ENCODE measurements at places on chromosomes 11 and 22.

DNA sequence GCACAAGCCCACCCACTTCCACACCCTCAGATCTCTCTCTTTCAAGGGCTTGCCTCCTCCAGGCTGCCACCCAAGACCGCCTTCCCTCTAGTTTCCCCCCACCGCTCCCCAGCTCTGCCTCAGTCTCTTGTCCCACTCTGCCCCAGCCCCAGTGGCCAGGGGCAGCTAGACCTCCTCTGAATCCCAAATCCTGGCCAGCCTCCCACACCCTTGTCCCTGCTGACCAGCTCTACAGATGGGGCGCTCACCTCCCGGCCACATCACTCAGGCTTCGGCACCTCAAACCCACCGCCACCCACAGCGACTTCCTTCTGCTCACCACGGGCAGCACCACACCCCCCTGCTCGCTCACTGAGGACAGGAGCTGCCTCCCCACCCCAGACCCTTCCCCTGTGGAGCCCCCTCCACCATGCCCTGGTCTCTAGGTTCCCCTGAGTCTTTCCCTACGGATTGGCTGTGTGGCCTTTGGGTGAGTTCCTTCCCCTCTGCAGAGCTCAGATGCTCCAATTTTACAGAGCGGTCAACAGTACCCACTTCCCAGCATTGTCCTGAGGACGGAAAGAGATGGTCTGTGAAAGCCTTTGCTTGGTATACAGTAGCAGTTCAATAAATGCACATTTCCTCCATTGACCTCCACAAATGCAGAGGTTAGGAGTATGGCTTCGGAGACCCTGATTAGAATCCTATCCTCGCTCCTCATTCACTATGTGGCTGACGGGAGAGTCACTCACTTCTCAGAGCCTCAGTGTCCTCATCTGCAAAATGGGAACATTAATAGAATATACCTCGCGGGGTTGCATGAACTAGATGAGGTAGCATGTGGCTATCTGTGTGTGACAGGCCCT is 11.5 kb upstream of the SPI1 start:
- no peak for DNase-seq

DNA sequence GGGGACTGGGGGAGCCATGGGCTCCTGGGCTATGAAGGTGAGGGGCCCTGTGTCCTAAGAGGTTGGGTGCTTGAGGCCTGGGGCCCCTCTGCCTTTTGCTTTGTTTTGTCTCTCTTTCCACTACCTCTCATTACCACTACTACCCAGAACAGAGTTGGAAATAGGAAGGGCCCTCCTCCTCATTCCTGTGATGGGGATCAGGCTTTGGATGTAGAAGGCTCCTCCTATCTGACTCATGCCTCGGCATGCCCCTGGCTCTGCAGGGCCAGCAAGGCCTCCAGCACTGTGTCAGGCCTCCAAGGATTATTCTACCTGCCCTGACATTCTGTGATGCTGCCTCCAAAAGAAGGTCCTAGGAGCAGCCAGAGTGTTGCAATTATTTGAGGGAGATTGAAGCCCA is 766 bp downstream of the IZUMO1R start:
- DNase-seq: no peak

DNA sequence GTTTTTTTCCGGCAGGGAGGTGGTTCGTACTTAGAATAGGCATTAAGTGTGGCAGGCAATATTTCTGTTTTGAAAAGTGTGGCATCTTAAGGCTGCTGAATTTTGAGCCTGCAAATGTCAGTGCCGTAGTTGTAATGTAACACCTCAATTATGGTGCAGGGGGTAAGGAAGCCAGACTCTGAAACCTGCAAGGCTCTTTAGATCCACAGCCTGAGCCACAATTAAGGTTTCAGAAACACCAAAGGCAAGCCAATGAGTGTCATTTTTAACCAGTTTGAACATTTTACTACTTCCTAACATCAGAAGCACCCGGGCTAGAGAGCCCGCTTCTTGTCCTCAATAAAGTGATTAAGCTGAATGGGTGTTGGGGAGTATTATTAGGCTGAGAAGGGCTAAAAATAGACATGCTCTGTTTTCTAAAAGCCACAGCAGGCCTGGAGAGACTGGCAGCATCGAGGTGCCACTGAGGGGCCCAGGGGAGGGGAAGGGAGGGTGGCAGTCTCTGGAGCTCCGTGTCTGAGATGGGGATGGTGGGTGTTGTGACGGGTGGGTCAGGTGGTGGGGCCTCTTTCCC is 113.4 kb downstream of the ZBTB16 start:
- DNase-seq: no peak

- no peak for DNase-seq
These were observed 4.5 kb downstream of the LMNTD2 start for GRCh38 chr11:555780-556661.

GRCh38 chr11:77411717-77412441 is 62.0 kb downstream of the PAK1 start:
- peak; percentile 89 for DNase-seq

- no peak for DNase-seq
These were observed 36.9 kb downstream of the PTPRJ start for GRCh38 chr11:48017105-48017830.

DNA sequence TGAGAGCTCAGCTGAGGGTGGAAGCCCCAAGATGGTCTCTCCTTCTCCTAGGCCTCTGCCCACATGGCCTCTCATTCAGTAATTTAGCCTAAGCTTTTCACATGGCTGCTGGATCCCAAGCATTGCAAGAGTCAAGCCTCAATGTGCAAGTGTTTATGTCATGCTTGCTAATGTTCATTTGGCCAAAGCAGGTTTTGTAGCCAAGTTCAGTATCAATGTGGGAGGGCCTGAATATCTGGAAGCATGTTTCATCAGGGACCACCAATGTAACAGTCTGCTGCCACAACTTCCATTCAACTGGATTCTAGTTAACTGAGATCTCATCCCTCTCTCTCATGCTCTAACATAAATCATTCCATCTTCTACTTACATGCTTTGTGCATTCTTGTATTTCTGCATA is 8.5 kb upstream of the SYTL2 start:
- DNase-seq: no peak

GRCh38 chr11:130024361-130024760 is 21.7 kb upstream of the PRDM10 start:
- DNase-seq: no peak

DNA sequence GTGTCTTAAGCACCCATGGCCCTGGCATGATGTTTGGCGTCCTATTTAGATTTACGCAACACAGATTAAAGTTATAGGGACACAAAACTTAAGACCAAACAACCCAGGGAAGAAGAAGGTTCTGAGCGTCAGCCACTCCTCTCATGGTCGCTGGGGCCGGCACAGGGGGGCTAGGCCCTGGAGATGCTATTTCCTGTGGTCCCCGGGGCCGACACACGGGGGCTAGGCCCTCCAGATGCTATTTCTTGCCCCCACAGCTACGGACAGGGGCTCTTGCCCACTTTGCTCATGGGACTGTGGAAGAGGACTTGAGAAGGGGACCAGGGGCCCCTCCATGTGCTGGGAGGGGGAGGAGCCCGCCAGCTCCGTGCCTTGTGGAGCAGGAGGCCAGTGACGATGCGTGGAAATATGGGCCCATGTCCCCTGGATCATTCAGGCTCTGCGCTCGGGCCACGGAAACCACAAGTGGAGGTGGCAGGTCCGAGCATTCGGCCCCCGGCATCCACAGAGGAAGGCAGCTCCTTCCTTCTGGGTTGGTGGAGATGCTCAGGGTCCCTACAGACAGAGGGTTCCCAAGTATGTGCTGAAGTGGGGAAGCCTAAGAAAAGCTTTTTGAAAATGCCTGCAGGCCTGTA is 711.1 kb downstream of the BRD1 start:
- no peak for DNase-seq

DNA sequence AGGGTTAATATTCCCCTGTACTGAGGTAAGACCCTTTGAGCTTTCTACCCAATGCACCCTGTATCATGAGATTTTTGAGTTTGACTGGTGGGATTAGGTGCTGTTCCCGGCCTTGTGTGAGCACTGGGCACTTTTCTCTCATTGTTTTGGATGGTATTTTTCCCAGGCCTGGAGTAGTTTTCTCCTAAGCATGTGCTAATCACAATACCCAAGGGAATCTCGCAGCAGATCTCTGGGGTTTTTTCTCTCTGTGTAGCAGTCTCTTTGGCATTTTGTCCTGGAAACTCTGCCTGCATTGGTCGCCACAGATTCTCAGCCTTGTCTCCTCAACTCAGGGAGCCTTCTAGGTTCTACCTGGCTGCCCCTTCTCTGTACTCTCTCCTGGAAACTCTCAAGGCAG is 19.9 kb downstream of the IGHMBP2 start:
- no peak for DNase-seq

DNA sequence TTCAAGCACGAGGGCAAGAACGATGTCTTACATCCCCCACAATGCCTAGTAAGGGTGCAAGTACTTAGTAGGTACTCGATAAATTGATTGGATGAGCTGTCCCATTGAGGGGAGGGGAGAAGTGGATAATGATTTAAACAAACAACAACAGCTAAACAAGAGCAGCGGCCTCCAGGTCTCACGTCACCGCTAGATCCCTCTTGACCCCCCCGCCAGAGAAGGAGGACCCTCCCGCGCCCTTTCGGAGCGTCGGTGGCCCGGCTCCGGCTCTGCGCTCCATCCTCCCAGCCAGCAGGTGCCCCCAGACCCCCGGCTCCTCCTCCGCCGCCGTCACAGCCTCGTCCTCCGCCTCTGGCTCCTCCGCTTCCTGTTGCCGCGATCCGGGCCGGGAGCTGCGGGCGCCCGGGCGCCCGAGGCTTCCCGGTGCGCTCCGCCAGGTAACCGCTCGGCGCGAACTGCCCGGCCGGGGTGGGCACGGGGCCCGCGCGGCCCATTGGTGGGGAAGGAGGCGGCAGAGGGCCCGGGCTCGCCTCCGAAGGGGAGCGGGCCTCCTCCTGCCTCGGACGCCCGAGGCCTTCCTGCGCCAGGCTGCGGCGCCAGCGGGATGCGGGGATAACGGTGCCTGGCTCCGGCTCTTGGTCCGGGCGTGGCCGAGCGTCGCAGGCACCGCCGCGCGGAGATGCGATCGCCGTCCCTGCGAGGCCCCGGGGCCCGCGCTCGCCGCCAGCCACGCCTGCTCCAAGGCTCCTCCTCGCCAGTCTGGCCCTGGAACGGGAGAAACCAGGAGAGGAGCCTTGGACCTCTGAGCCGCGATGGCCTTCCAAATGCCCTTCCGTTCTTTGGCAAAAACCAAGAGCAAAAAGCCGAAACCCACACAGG is at the start of gene TLCD5:
TLCD5 (plus strand) TSS at position 368 of the 879 bp plus-strand sequence. CDS start 2,143 bp downstream, outside the sequence.
- DNase-seq: no peak

DNA sequence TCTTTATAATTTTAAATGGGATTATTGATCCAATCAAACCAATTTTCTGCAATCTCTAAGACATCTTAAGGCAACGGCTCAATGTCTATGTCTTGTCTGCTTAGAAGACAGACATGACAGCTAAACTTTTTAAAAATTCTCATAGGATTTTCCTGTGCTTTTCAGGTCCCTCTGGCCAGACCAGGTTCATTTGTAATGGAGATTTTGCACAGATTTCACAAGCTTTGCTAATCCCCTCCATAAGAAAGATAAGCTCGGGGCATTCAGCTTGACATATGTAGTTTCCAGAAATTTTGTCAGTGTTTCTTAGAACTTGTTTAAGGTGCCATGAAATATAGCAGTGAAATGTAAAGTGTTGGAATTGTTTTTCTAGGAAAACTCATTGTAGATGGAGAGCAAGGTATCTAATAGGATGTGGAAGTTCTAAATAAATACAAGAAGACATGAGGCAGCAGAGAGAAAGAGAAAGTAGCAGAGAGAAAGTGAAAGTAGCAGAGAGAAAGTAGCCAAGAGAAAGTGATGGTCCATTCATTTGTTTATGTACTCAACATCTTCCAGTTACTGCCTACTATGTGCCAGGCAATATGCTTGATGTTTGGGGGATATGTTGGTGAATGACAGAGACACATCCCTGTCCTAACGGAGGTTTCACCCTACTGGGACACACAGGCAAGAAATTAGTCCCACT is 219.1 kb upstream of the ARHGAP42 start:
- DNase-seq: no peak

- no peak for DNase-seq
These were observed 102.3 kb downstream of the TP53I11 start for GRCh38 chr11:44848203-44848962.

GRCh38 chr11:128867277-128867676 is at the start of gene KCNJ1:
Gene KCNJ1, minus strand, starts transcription at chr11:128867296. Its CDS starts 27,053 bp downstream, at chr11:128840243.
- DNase-seq: no peak

DNA sequence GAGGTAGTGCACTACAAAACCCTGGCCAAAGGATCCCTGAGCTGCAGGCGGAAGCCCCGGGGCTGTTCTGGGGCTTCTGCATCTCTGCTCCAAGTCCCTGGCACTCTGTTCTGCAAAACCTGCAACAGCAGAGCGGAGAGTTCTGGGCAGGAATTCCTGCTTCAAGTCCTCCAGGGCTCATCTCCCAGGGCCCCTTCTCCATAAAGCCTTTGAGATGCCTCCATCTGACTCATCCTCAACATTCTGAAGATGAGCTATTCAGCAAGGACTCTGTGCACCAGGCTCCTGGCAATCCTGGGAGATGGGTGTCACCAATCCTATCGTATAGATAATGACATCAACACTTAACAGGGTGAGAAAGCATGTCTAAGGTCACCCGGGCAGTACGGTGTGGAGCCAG is 19.3 kb downstream of the SYN3 start:
- DNase-seq: no peak

DNA sequence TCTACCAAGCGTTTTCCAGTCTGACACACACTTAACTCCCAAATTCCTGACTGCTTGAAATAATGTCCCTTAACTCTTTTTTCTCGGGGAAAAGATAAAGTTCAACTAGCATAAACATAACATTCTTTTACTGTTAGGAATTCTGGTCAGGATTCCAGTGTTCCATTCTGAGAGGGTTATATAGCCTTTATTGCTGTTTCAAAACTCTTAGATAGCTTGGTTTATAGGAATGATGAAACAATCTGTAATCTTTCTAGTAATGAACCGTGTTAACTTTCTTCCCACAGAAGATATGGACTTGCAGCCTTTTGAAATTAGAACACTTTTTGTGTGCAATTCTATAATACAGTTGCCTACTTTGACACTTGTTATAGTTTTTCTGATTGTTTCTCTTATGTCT is 8.6 kb downstream of the REXO2 start:
- no peak for DNase-seq

DNA sequence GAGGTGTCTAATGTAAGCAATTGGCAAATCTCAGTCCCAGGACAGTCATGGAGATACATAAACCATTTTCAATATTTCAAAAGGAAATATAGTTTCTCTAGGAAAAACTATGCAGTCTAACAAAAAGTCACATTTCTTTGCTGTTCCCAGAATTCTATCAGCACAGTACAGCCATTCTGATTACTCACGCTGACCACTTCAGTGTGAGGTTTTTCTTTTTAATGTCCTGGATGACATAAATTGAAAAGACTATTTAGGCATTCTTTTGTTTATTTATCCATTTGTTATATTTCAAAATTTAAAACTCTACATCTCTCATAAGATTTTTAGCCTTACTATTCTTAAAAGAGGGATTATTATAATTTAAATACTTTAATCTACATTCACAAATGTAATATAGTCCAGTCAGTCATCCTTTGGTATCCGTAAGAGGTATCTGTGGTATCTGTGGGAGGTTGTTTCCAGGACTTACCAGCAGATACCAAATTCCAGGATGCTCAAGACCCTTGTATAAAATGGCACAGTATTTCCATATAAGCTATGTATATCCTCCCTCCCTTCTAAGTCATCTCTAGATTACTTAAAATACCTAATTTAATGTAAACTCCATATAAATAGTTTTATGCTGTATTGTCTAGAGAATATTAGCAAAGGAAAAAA is 331.1 kb upstream of the PITPNB start:
- DNase-seq: no peak

GRCh38 chr22:20035375-20036083 is 14.6 kb downstream of the TANGO2 start:
- no peak for DNase-seq
